ENCODE measurements at places on chromosomes 6 and 20.

DNA sequence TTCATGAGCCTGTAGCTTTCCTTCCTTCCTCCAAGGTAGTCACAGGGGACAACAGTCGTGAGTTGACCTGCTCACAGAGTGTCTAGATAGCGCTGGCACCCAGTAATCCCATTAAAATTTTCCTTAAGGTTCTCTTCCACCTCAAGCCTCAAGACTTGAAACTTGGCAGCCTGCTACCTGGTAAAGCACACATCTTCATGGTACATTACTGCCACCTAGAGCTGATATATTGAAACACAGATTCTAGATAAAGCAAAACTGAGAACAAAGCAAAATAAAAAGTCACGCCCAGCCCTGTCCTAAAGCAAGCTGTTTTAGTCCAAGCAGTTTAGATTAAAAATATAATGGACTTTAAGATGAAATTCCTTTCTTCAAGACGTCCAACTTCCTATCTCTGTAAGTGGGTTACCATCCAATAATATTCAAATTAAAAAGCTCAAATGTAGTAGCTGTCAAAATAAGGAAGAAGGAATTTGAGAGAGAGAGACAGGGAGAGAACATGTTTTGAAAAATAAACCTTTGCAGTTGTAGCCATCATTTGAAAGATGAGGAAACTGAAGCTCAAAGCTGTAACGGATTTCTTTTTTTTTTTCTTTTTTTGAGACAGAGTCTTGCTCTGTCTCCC is 50.7 kb upstream of the CD83 start:
- peak; percentile 56 for DNase-seq

DNA sequence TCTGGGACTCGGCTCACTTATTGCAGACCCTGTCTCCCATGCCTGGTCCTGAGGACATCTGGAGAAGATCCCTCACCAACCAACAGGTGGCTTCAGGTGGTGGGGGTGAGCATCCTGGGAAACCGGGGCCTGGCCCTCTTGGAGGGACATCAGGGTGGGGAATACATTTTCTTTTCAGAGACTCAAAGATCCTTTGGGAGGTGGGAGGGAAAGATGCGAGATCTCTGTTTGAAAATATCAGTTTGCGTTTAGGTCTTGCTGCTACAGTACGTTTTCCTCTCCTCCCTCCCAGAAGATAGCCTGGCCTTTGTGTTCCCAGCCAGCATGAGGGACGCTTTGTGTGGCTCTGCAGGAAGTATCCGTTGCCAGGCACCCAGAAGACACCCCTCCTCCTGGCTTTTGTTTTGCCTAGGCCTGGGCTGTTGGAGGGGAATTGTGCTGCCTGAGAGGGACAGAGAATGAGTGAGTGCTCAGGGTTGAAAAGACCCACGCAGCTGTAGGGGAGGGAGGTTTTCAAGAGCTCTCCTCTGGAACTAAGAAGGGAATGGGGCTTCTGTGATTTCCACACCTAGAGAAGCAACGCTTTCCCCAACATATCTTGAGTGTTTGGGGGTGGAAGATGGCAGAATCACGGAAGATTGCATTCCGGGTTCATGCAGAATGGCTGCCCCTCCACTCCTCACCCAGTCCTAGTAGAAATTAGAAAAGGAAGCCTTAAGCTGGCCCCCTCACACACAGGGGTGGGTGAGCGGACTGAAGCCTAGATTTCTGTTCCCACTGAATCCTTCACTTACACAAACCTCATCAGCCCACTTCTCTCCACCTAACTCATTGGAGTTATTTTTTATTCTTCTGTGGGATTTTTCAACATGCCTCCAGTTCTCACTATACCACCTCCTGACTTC is 22.0 kb upstream of the SLC2A12 start:
- peak; percentile 89 for DNase-seq

- DNase-seq: no peak
These were observed 223.4 kb upstream of the FOXQ1 start for GRCh38 chr6:1088492-1089001.

GRCh38 chr20:63574829-63575743 is 1.0 kb upstream of the HELZ2 start:
- DNase-seq: no peak

DNA sequence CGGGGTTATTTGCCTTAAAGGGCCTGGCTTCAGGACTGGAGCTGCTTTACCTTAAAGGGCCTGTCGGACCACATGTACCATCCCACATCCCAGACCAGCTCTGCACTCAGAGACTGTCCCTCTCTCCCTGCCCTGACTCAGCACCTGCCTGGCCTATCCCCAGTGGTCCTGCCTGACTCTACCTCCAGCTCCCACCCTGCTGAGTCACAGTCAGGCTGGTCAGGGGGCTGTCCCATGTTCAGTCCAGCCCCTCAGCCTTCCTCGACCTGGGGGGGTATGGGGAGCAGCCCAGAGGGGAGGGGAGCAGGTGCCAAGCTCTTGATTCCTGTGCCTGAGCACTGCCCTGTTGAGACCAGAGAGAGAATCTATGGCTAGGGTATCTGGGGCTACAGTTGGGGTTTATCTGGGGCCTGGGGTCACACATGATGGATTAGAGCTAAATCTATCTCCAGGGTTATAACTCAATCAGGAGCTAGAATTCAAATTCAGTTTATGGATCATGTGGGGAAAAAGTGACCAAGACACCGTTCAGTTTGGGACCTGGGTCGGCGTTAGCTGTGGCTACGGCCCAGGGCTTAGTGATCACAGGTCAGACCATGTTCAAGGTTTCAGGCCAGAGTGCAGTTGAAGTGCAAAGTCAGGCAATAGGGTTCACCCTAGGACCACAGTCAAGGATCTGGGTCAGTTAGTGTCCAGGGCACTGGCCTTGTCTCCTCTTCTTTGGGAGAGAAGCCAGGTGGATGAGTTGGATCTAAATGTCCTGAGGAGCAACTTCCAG is 9.4 kb upstream of the TRIB3 start:
- no peak for DNase-seq

DNA sequence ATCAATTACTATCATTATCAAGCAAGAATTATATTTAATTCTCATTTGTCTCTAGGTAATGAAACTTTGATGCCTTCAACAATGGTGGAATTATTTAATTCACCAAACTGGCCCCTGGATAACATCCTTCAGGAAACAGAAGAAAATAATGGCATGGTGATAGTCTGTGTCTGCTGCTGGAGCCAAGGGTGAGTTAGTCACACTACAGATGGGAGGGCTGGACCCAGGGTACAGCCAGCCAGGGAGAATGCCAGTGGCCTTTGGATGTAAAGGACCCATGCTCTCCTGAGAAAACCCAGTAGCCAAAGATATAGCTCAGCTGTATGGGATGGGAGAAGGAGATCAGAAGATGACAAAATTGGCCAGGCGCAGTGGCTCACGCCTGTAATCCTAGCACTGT is 60.0 kb upstream of the CNKSR3 start:
- no peak for DNase-seq

- no peak for DNase-seq
These were observed 2.8 kb upstream of the EPB41L2 start for GRCh38 chr6:131065824-131066171.

GRCh38 chr20:41051009-41051825 is 22.6 kb downstream of the TOP1 start:
- DNase-seq: no peak

Data from NCI-H2081 (cell line).